NCI-H2107 (cell line): ENCODE measurements at places on chromosomes 3 and 15.

- DNase-seq, result no peak
These were observed 1.1 kb upstream of the CD200R1 start for GRCh38 chr3:112976001-112976400.

- no peak for DNase-seq
These were observed 1.7 kb downstream of the TBC1D5 start for GRCh38 chr3:17740721-17741141.

DNA sequence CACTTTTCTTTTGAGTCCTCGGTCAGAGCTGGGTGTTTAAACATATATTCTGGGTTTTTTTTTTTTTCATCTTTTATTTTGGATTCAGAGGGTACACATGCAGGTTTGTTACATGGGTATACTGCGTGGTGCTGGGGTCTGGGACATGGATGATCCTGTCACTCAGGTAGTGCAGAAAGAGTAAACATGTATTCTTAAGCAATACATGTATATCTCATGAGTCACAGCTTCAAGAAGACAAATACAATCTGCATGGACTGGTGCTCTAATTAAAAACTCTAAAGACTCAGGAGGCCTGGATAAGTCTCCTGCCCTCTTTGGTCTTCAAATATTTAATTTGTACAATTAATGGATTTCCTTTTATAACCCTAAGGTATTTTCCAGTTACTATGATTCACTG, 50.6 kb upstream of the PHLDB2 start:
- no peak for DNase-seq

DNA sequence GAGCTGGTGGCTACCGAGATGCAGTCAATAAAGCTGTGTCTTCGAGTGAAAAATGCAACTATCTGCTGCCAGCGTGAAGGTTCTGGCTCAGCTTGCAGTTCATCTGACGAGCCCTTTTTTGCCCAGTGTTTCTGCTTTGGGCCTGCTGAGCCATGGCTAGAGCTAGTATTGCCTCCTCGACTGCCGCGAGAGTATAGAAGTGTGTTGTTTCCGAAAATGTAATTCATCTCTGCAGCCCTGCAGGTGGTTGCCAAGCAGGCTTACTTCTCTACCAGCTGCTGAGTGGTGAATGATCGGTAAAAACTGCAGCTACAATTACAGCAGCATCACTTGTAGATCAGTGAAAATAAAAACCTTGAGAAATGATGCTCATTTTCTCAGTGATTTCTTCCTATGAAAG, 114.8 kb downstream of the DLG1 start:
- peak; percentile 84 for DNase-seq

GRCh38 chr3:60610441-60611112, 640.7 kb downstream of the FHIT start:
- DNase-seq, result no peak

- DNase-seq, result no peak
These were observed 28.7 kb downstream of the CFAP100 start for GRCh38 chr3:126423191-126424038.

DNA sequence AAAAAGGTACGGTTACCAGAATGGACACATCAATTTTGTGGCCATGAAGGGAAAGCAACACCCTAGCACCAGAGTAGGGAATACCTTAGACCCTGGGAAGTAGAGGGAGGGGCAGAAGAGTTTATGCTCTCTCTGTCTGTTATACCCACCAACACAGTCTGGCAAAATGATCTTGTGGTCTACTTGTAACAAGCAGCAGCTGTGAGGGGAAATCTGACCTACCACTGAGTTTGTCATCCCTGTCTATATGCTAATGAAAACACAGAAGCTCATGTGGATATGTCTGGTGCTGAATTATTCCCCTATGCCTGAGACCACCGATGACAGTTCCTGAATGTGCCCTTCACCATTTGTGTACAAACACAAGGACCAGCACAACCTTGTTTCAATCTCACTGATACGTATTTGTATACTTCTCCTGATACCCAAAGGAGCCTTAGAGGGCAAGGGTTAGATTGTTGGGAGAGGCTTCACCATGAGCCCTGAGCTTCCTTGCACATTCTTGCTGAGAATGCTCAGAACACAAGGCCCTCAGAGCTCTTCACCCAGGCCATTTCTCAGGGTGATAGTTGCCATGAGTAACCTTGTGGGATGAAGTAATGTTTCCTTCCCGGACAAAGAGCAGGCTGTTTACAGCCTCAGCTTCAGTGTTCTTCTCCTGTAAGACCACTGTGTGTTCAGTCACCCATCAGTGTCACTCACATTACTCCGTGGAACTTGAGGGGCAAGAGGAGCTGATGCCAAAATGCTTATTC, 24.7 kb upstream of the ZNF639 start:
- no peak for DNase-seq

DNA sequence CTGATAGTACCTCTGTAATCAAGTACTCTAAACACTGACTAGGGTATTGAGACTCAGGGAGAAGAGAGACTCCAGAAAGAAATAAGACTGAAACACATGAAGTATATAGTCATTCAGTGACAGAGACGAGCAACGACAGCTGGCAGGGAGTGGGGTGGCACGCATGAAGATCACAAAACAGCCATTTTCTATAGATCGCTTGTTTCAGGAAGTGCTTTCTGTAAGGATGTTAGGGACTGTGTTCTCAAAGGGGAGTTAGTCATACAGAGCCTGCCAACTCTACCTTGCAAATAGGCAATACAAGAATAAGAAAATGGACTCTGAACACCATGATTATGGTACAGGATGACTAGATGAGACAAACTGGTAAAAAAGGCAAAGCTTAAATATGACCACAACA, 139.5 kb downstream of the TBL1XR1 start:
- DNase-seq, result no peak

GRCh38 chr3:137761563-137762503, 2.3 kb upstream of the SOX14 start:
- DNase-seq, result no peak

- no peak for DNase-seq
These were observed 72.4 kb downstream of the CHDH start for GRCh38 chr3:53773611-53774368.

- DNase-seq, result no peak
These were observed 23.1 kb upstream of the CHD2 start for GRCh38 chr15:92877000-92877399.

GRCh38 chr3:55272031-55272645, 215.0 kb downstream of the WNT5A start:
- DNase-seq, result no peak

DNA sequence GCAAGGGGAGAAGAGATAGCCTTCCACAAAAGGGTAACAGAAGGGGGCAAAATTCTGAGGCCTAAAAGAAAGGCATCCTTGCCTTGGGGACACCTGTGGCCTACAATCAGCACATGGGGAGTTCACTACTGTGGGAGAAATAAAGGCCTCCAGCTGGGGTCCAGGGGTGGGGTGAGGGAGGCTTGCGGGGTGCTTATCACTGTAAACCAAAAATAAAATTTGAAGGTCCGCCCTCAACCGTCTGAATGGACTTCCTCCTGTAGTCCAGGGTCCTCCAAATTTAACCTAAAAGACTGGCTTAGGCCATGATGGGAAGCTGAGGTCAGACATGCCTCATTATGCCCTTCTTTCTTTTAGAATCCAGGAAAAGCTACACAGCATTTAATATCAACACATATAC, 2.1 kb upstream of the POLR2M start:
- DNase-seq, result no peak

- no peak for DNase-seq
These were observed 6.8 kb downstream of the TRNT1 start for GRCh38 chr3:3133500-3133899.

DNA sequence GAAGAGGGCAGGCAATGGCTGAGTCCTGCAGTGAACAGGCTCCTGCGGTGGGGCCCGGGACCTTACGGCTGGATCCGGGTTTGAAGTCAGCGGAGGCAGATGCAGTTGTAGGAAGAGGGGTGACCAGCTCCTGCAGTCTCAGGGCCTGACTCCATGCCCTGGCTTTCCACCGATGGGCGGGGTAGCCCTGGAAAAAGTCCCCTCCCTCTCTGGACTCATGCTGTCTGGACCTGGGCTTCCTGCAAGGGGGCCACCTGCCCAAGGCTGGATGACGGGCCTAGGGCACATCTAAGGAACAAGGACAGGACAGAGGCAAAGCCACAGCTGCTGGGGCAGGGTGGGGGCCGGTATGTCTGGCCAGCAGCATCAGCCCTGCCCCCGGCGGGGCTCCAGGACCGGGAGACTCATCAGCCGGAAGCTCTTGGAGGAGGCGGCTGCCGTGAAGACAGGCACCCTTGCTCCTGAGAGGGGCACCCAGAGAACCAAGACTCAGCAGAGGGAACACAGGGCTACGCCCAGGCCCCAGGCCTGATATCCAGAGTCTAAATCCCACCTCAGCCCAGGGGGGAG, 12.8 kb downstream of the IQSEC1 start:
- no peak for DNase-seq

DNA sequence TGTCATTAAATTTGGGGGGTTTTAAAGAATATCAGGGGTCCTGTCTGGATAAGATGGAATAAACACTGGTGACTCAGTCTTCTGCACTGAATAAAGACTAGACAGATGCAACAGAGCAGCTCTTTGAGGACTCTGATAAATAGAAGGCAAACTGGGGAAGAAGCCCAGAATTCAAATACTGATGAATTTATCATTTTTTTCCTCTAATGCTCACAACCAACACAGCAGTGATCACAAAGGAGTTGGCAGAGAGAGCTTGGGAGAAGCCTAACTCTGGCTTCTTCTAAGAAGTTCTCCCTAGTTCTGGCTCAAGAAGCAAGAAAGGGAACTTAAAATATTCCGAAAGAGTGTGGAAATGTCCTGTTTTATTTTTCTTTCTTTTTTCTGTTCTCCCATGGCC, 597.8 kb downstream of the FGF12 start:
- DNase-seq, result no peak

GRCh38 chr3:29319262-29319661, 38.4 kb downstream of the RBMS3 start:
- DNase-seq, result no peak

DNA sequence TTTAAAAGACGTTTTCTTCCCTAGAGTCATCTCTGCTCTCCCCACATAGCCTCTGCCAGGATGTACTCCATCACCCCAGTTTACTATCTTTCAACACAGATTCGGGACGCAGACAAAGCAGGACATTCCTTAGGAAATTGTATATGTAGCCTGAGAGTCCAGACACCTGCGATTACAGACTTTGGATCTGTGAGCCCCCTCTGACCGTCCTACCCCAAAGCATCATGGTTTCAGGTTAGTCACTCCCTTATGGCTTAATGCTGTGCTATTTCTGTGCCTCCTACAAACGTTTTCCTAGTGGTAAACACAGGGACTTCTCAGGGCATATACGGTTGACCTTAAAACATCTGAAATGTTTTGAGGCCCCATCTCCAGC, 234.0 kb upstream of the BHLHE40 start:
- DNase-seq, result no peak

- DNase-seq, result no peak
These were observed 400.0 kb upstream of the PPP2R3A start for GRCh38 chr3:135565546-135565945.

GRCh38 chr15:29672446-29672845, 149.8 kb downstream of the TJP1 start:
- no peak for DNase-seq

GRCh38 chr3:123394391-123395020, 54.4 kb downstream of the ADCY5 start:
- no peak for DNase-seq

DNA sequence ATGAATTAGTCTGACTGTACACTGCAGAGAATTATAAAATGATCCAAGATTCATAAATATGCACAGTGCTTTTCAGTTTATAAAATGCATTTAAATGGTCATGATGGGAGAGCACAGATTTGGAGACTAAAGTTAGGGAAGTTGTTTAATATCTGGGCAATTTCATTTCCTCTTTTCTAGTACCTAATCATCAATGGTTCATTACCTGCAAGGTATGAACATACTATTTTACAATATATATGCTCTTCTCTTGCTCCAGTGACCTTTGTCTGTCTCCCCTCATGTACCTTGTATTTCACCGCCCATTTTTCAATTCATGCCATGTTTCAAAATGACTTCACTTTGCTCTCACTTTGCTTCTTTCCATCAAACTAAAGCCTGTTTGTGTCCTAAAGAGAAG, 114.5 kb downstream of the SUCNR1 start:
- DNase-seq, result no peak

GRCh38 chr3:101898752-101899169, 49.4 kb downstream of the NFKBIZ start:
- DNase-seq, result no peak

- DNase-seq, result no peak
These were observed 7.4 kb downstream of the ZXDC start for GRCh38 chr3:126468028-126468891.

GRCh38 chr3:188956839-188957489, 214.8 kb upstream of the TPRG1 start:
- DNase-seq, result peak; percentile 44

DNA sequence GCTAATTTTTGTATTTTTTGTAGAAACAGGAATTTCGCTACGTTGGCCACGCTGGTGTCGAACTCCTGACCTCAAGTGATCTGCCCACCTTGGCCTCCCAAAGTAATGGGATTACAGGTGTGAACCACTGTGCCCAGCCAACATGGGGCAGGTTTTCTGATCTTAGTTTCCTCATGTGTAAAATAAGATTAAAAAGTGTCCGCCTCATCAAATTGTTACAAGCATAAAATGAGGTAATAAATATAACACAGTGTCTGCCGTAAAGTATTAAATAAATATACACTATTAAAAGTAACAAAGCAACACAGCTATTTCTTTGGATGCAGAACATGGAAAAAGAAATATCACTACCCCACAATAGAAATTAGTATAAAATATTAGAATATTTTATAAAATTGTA, 16.4 kb upstream of the COMMD2 start:
- no peak for DNase-seq

- no peak for DNase-seq
These were observed 74.5 kb downstream of the CPNE4 start for GRCh38 chr3:131960324-131960723.

- DNase-seq, result peak; percentile 26
These were observed 110.9 kb downstream of the SEC22A start for GRCh38 chr3:123312331-123313265.

DNA sequence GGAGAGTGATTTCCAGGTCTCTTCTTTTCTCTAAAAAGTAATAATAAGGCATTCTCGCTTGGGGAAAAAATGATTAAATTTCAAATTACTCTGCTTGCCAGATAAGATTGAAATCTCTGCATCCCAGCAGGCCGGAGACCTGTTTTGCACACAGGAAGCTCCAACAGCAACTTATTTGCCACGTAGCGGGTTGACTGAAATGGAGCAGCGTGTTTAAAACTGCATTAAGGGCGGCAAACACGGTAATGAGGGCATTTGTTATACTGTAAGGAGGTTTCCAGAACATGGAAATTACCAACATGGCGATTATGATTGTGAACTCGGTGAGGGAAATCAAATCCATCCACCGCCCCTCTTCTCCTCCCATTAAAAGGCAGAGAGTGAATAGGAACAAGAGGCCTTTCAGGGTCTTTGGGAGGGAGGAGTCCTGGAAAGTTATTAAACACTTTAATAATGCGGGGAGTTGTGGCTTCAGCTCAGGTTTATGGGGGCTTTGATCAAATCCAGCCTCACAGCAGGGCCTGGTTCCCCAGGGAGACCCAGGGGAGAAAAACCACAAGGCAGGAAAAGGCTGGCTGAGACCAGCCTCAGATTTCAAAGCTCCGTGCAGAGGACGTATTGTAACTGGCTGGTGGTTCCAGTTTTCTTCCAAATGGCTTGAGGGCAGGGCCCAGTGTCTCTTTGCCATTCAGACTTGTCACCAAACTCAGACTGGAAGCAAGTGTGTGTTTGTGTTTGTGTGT, 242.3 kb downstream of the TLE3 start:
- peak; percentile 18 for DNase-seq
